ENCODE measurements at places on chromosomes 12 and 14. TPM values are rescaled to one million over a fixed set of nuclear protein-coding genes. Genes with fewer than 3 reads are reported as not detected.

The FRMD6 gene
- 241 TPM for total RNA-seq

The CRIP2 gene
- total RNA-seq, result 227 TPM

The KCNC2 gene
- total RNA-seq, result not detected

The HOXC12 gene
- total RNA-seq, result not detected

The RFLNA gene
- 32.5 TPM for total RNA-seq

The GZMB gene
- not detected for total RNA-seq
